Esophagus muscularis mucosa (tissue), 4 donors: ENCODE measurements at places on chromosomes 11 and 22. TPM values are rescaled to one million over a fixed set of nuclear protein-coding genes. Genes with fewer than 3 reads are reported as not detected.

DNA sequence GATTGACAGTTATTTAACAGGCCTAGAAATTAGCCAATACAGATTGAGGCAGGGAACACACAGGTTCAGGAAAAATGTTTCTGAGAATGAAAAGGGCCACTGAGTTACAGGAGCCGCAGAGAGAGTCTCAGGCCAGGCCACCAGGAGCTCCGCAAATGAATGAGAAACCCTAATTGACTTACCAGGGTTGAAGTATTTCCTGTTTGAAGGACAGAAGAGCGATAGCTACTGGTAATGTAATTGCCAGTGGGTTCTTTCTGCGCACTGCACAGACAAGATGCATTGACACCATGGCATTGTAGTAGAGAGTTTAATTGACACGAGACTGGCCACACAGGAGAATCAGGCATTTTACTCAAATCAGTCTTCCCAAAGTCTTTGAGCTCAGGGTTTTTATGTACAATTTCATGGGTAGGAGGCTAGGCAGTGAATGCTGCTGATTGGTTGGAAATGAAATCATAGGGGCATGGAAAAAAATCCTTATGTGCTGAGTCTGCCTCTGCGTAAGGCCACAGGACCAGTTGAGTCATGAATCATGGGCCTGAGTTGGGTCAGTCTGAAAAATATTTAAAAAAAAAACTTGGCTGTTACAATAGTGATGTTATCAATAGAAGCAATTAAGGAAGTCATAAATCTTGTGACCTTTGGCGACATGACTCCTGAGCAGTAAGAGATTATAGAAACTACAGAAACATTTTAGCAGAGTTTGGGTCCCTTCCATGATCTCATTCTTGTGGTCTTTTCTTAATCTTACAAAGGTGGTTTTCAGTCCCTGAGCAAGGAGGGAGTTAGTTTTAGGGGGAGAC, 203.8 kb downstream of the CASP12 start:
- no peak for DNase-seq

DEFB108B gene
- total RNA-seq = not detected

- DNase-seq = no peak
These were observed 208.5 kb upstream of the GRIA4 start for GRCh38 chr11:105401269-105401809.

GRCh38 chr11:57315491-57315890, 9.3 kb downstream of the TNKS1BP1 start:
- no peak for DNase-seq

DNA sequence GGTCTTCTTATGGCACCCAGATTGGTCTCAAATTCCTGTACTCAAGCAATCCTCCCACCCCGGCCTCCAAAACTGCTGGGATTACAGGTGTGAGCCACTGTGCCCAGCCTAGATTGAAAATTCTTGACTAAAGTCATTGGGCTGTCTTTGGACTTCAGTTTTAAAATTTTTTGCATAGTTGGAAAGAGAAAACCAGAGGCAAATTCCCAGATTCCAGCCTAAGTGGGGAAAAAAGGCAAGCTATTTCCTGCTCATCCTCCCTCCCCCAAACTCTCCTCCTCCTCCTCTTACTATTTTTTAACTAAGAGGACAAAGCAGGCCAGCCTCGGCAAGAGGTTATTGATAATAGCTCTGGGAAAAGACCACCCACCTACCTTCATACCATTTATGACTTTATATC, 78.6 kb upstream of the CLMP start:
- no peak for DNase-seq

GRCh38 chr11:104881117-104881794, 17.0 kb downstream of the CASP12 start:
- no peak for DNase-seq

GRCh38 chr11:115213007-115213406, 291.2 kb downstream of the CADM1 start:
- no peak for DNase-seq

SYT12 gene
- not detected for total RNA-seq

DNA sequence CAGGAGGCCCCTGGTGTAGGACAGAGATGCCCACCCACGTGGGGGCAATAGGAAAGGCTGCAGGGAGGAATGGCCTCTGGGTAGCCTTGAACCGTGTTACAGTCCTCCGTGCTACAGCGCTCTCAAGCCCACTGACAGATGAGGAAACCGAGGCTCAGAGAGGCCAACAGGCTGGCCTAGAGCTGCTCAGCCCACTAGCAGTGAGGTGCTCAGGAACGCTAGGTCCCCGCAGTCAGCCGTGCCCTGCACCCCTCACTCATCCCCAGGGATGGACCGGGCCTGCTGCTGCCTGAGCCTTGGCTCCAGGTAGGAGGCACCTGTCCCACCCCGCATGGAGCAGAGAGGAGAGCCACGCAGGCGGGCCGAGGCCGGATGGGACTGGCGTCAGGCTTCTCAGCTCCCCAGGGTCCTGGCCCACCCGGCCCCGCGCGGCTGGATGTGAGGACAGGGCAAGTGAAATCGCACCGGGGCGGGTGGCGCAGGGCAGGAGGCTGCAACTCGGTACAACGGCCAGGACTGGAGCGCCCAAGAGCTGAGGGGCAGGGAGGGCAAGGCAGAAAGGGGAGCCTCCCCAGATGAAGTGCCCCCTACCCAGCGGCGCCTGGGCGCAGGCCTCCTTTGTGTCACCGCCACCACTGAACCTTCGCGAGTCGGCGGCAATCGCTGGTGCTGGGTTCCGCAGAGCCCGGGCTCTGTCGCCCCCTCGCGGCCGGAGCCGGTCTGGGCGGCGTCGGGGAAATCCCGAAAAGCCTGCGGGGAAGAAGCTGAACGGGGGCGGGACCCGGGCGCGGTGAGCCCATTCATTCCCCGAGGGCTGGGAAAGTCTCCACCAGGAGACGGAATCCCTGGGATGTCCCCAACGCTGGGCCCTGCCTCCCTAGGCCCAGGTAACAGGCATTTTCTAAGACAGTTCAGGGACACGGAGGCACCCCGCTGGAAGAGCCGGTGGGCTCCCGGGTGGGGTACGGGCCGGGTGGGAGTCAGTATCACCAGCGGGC, 8.4 kb upstream of the SLC2A11 start:
- DNase-seq = no peak

MS4A15 gene
- total RNA-seq = 0.52 TPM

APOA1 gene
- 1.4 TPM for total RNA-seq

DNA sequence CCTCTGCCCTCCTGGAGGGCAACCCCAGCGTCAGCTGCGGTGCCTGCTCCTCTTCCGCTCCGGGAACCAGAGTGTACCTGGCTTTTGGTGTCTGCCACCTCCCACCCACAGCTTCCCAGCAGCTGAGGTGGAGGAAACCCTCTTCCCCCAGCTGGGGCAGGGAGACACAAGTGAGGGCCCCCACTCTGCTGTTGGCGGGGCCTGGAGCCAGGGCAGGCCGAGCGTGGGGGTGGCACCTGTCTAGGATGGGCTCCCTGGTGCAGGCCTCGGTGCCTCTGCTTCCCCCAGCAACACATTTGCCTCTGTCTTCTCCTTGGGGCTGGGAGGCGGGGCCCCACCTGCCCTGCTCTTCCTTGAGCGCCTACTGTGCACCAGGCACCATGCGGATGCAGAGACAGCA, 6.4 kb downstream of the OSM start:
- DNase-seq = no peak

DNA sequence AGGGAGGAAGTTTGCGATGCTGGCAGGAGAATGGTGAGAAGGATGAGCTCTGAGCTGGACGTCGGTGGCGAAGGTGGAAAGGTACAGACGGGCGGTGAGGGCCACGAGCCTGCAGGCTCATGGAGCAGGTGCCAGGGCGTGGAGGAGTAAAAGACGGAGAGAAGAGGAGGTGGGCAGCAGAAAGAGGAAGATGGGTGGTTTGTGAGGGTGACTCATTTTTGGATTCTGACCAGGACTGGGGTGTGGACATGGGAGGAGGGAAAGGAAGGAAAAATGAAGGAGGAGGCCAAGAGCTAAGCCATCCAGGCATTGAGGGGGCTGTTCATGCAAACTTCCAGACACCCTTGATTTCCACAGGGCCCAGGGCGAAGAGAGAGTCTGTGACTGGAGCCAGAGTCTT, 3.5 kb downstream of the ZDHHC24 start:
- DNase-seq = no peak

DNA sequence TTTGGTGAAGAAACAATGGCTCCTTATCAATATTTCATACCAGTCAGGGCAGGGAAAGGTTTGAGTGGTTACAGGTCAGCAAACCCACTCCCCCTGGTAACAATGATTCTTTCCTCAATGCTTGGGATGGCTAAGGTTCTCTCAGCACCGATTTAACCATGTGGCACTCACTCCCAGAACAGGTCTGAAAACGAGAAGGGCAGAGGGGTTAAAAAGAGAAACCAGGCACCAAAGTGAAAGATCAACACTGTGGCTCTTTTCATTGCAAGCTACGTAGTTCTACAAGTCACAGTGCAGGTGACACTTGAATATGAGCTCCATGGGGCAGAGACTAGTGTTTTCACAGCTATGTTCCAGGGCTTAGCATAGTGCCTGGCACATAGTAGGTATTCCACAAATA, 132.4 kb downstream of the PLEKHA7 start:
- no peak for DNase-seq

DNA sequence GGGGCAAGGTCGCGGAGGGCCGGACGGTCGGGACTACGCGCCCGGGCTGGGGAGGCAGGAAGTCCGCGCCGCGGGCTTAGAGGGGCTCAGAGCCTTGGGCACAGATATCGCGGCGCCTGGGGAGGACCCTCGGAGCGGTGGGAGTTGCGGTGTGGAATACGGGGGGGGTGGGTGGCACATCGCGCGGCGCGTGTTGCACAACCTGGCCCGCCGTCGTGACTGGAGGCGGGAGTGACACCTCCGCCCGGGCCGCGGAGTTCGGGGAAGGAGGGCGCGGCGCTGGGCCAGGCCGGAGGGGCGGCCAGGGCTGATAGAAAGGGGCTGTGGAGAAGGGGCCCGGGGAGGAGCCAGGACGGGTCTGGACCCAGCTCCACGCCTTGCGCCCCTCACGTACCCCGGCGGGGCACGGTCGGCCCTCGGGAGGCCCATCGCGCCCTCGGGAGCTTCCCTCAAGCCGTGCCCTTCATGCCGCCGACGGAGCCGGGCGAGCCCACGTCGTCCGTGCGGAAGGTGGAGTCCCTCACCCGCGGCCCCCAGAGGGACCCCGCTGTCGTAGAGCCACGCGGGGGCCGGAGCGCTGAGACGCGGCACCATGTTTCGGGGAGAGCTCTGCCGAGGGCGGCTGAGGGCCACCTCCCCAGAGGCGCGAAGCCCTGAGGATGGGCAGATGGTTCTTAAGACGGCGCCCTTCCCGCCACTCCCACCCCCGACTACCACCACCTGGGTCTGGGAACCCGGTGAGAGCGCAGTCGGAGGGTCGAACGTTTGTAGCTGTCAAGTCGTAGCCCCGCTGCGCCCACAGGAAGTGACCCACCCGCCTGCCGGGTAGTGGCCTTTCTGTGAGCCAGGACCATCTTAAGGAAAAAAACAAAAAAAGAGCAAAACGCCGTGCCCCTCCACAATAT, 729 bp downstream of the IL17RA start:
- DNase-seq = no peak

GRCh38 chr11:108713076-108713790, 48.4 kb downstream of the DDX10 start:
- DNase-seq = no peak

RAB3IL1 gene
- 31.5 TPM for total RNA-seq

DNA sequence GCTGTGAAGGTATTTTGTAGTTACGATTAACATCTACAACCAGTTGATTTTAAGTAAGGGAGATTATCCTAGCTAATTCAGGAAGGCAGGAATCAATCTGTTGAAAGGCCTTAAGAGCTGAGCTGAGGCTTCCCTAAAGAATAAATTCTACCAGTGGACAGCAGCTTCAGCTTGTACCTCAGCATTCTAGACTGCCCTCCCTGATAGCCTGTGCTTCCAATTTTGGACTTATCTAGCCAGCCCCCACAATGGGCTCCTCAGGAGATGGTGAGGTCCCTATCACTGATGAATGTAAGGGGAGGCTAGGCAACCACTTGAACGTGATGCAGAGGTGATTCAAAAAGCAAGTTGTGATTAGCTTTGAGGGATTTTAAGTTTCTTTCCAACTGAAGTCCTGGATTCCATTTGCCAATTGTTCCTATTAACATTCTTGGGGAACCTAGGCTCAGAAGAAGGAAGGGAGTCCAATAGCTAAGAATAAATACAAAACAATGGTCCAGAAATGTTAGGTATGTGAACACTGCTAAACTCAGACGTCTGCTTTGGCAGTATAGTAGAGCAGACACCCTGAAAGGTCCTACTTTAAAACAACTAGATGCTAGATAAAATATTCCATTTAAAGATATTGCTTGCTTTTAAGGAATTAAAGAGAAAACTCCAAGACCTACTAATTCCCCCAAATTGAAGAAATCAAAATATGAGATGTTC, 404.3 kb upstream of the TENM4 start:
- DNase-seq = no peak

- DNase-seq = no peak
These were observed 1.8 kb upstream of the DUSP8 start for GRCh38 chr11:1573903-1574237.

TMEM191B gene
- not detected for total RNA-seq

DNA sequence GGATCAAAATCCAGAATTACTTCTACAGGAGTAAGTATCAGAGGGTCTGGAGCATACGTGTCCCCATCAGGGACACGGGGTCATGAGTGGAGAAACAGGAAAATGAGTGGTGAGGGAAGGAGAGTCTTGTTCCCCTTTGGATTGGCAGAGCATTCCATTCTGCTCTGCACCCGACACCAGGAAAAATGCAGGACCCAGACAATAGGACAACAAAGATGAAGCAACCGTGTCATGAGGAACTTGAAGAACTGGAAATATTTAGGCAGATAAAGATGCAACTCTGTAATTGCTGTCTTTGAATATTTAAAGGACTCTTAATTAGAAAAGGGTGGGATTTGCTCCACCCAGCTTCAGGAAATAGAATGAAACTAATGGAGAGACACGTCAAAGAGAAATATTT, 89.0 kb upstream of the BLID start:
- no peak for DNase-seq

GRCh38 chr11:65454696-65455456, 32.3 kb downstream of the NEAT1 start:
- peak; percentile 97 for DNase-seq

FIBIN gene
- 76.4 TPM for total RNA-seq

UBQLN3 gene
- total RNA-seq = 0.13 TPM

CCDC157 gene
- 1.5 TPM for total RNA-seq

DNA sequence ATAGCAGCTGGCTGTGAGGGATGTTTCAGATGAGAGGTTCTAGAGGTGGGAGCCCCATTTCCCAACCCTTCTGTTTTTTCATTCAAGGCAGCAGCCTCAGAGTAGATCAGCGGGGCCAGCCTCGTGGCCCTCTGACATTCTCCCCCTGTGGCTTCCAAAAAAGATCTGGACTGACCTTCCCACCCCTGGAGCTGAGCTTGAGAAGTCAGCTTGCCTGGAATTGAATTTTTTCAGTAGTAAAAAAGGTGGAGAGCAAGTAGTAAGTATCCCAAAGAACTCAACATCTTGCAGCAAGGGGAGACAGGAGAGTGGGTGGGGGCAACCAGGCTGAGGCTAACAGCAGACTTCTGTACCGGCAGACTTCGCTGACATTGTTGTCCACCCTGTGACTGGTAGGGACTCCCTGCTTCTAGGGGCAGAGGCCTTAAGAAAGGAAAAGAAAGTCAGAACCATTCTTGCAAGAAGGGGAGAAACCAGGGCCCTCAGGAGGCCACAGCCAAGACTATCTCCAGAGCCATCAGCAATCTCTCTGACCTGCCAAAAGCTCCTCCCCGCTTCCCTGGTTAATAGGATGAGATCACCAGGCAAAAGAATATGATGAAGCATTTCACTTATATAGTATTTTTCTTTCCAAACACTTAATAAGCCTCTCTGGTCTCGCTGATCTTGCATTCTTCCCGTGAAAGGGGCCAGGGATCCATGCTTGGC, 2.0 kb upstream of the GRIK4 start:
- no peak for DNase-seq
